Glomerular endothelial cell (primary cell): ENCODE measurements at places on chromosomes 2 and 18.

DNA sequence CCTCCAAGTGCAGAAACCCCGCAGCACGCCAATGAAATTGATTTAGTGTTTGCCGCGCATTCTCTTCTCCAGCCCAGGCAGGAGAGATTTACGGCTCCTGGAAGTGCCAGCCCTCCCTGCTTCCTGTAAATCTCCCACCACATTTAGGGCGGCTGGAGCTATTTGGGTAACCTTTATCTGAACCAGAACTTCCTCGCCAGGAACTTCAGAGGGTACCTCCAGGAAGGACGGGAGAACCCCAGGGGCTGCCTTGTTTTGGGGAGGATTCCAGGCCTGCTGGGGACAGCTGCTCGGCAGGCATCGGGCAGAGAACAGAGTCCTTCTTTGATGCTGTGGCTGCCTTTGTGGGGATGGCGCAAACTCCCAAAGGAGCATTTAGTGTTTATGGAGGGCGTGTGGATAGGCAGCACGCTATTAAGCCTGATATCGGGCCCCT is 122.0 kb upstream of the MYCN start:
- DNase-seq, result no peak

GRCh38 chr2:12688091-12688490 is 28.6 kb upstream of the TRIB2 start:
- no peak for DNase-seq

GRCh38 chr2:231250698-231251097 is 52.3 kb downstream of the ARMC9 start:
- no peak for DNase-seq

GRCh38 chr2:234420408-234420807 is 76.5 kb downstream of the ARL4C start:
- DNase-seq, result no peak

GRCh38 chr2:63875131-63875527 is 33.4 kb downstream of the UGP2 start:
- no peak for DNase-seq

- DNase-seq, result no peak
Measured at GRCh38 chr2:73641767-73642062, 507 bp downstream of the NAT8 start.

GRCh38 chr2:173151671-173152401 is 76.2 kb downstream of the MAP3K20 start:
- no peak for DNase-seq

DNA sequence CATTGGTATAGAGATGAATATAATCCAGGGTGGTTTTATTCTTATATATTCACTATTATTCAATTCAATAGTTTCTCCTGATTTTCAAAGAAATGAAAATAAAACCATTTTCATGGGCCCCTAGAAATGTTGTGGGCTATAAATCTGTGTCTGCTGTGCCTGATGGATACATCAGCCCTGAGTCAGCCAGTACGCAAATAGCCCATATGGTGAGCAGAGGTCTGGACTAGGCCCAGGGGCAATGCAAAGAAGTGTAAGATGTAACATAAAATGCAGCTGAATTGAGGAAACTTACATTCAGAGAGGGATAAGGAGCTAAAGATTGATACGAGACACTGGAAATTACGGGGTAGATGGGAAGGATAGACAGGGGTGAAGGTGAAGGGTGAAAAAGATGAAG is 122.5 kb downstream of the MAIP1 start:
- DNase-seq, result no peak

- no peak for DNase-seq
Measured at GRCh38 chr2:136375017-136375901, 257.3 kb upstream of the CXCR4 start.

GRCh38 chr2:172247203-172247602 is 144.5 kb upstream of the DLX2 start:
- DNase-seq, result no peak

- DNase-seq, result no peak
Measured at GRCh38 chr2:148596018-148596417, 48.5 kb upstream of the EPC2 start.
